ENCODE measurements at places on chromosomes 13 and 19. TPM values are rescaled to one million over a fixed set of nuclear protein-coding genes. Genes with fewer than 3 reads are reported as not detected.

The FAM124A gene
- not detected for total RNA-seq

The CEACAM5 gene
- total RNA-seq, result not detected

The SPACA7 gene
- not detected for total RNA-seq

The IRGQ gene
- 9.7 TPM for total RNA-seq

The RFX1 gene
- 19.1 TPM for total RNA-seq

The PROZ gene
- total RNA-seq, result not detected

GRCh38 chr13:75129331-75129730 is 352.6 kb downstream of the TBC1D4 start:
- DNase-seq, result no peak

DNA sequence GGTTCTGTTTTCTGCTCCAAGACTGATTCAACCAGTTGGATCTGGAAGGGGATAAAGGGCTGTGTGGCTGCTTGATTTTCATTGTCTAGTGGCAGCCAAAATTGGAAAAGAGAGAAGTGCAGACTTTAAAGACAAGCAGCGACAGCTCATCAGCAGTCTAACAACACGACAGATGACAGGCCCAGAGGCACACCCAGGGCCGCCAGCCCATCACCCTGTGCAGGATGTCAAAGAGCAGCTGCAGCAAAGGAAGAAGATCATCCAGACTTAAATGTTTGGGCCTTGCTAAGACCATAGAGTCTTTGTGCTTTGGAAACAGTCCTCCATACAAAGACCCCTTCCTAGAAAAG is 421.0 kb upstream of the KLF12 start:
- no peak for DNase-seq

- DNase-seq, result no peak
Observed at GRCh38 chr13:99009987-99010551, 32.2 kb upstream of the DOCK9 start.

- DNase-seq, result peak; percentile 22
Observed at GRCh38 chr19:17424743-17425365, 5.0 kb downstream of the MVB12A start.

- DNase-seq, result no peak
Observed at GRCh38 chr13:110123041-110123809, 183.7 kb downstream of the COL4A1 start.

- no peak for DNase-seq
Observed at GRCh38 chr19:19106056-19106551, 32.2 kb downstream of the TMEM161A start.

DNA sequence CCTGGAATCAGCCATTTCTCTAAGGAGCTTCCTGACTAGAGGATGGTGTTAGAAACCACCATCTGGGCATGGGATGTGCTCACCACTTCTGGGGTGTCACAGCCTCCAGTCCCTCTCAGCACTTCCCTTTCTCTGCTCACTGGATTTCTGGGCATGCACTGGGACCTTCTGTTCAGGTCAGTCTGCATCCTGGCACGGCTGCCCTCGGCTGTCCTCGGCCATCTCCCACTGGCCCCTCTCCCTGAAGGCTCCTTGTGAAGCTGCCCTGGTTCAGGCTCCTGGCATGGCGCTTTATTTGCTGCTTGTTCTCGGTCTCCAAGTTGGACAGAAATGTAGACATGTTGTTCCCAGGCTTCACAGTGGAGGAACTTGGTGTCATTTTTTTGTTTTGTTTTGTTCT is 60.0 kb downstream of the TEX29 start:
- no peak for DNase-seq

- DNase-seq, result no peak
Observed at GRCh38 chr19:38561658-38562057, 56.1 kb downstream of the MAP4K1 start.

GRCh38 chr13:26509491-26509890 is 48.0 kb upstream of the WASF3 start:
- no peak for DNase-seq

DNA sequence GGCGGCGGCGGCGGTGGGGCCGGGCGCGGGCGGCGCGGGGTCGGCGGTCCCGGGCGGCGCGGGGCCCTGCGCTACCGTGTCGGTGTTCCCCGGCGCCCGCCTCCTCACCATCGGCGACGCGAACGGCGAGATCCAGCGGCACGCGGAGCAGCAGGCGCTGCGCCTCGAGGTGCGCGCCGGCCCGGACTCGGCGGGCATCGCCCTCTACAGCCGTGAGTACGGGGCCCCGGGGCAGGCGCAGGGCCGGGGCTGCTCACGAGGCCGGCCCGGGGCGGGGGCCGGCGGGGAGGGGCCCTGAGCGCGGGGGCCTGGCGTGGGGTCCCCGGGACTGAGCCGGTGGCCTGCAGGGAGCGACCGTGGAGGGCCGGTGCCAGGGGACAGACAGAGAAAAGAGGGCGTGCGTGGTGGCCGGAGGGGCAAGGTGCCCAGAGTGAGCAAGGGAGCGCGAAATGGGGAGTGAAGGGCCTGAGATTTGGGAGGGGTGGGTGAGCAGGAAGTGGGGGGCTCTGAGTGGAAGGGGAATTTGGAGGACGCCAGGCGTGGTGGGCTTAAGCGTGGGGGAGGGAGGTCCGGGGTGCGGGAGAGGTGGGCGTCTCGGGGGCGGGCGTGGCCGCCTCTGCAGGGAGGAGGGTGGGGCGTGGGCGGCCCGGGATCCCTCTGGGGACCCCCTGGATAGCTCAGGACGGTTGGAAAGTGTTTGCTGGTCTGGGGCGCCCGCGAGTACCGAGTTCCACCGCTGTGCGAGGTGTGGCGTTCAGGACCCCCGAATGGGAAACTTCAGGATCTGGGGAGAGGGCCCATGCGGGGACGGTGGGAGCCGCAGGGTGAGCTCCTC is 575 bp downstream of the CARM1 start:
- peak; percentile 28 for DNase-seq

- no peak for DNase-seq
Observed at GRCh38 chr19:11552666-11553372, 6.2 kb downstream of the ELOF1 start.

Measured in activated CD4-positive, alpha-beta T cell treated with anti-CD3 and anti-CD28 coated beads, Interleukin-2, amount 10 ng/mL, durations not matched to agents 7 days and 5 days (primary cell).